DMS153 (cell line): ENCODE measurements at places on chromosomes 11 and 22.
A peak's percentile ranks its signal among the peaks of the same experiment; 100 is the strongest.

- no peak for DNase-seq
Measured at GRCh38 chr11:72595292-72595684, 78.9 kb downstream of the PDE2A start.

DNA sequence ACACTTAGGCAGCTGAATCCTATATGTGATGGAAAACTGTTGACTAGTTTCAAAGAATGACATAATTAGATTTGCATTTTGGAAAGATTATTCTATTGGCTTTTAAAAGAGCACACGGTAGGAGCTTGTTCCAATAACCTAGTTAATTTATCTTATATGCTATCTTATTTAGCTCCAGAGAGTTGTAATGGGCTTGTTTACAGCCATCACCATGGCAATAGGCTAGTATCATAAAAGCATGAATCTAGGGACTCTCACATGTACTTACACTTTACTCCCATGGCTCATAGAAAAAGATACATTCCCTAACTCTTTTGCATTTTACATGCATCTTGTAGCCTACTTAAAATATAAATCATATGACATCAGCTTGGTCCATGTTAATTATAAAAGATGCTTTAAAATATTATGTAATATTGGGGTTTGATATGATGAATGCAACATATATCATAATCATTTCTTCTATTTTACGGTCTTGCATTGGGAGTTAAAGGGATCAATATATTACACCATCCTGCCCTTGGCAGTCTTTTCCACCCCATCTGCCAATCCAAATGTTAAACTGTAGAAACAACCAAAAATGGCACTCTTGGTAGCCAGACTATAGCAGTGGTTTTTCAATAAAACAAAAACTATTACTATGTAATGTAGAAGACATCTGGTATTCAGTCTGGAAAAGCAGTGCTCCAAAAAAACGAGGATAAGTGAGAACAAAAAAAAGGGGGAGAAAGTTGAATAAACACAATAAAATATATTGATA lies 2254.0 kb downstream of the LRRC4C start:
- no peak for DNase-seq

DNA sequence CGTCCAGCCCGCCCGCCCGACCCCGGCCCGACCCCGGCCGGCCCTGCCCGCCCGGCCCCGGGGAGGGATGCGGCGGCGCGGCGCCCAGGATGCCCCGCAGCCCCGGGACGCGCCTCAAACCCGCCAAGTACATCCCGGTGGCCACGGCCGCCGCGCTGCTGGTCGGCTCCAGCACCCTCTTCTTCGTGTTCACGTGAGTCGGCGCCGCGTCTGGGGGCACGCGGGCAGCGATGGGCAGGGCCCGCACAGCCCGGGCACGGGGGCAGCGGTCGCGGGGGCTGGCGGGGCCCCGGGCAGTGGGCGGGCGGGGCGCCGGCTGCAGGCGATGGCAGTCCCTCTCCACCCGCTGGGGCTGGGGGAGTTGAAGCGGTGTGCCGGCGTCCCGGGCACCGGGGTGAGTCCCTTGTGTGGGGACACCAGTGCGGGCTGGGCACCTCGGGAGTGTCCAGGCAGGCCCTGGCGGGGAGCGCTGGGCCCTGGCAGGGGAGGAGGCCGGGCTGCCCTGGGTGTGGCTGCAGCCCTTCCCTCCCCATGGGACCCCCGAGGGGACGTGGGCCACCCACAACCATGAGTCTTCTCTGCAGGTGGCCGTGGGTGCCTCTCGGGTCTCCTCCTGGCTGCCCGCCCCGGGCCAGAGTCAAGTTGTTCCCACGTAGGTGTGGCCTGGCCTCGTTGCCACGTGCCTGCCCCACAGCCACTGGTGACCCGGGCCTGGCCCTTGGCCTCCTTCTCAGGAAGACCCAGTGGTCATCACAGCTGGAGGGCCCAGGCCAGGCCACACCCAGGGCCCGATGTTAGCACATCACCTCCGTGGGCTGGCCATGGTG lies 468 bp downstream of the ZDHHC8 start:
- DNase-seq = no peak

GRCh38 chr11:14908214-14908880 lies 16.3 kb upstream of the CYP2R1 start:
- peak; percentile 71 for DNase-seq

DNA sequence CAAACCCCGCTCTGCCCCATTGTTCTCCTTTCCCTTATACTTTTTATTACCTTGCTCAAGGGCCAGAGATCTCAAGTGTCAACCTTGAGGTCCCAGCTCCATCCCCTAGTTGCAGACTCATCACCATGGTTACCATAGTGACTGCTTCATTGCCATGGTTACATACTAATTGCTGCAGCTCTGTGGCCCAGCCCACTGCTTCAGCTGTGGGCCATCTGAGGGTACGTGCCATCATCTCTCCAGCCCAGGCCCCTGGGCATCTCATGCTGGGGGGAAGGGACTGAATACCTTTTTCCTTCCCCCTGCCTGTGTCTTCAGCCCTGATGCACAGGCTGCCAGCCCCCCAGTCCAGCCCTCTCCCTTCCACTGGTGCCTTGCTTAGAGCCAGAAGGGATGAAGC lies 22.2 kb downstream of the TREH start:
- no peak for DNase-seq

GRCh38 chr22:24370401-24370800 lies 57.0 kb upstream of the ADORA2A start:
- no peak for DNase-seq

DNA sequence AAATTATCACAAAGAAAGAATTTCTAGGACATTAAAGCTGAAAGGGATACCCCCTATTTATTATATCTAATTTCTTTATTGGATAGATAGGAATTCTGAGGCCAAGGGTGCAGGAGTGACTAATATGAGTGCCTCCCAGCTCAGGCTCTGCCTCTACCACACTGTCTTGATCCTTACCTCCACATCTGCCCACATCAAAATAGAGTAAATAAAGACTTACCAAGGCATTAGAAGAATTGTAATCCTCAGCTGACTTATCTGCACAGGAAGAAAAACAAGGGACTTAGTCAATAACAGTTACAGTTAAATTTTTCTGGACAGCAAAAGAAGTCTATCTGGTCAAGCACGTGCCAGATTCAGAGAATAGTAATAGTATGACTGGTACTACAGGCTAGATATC lies 72.6 kb upstream of the GDPD4 start:
- no peak for DNase-seq

- DNase-seq = no peak
Measured at GRCh38 chr11:119578521-119579191, 150.3 kb downstream of the NECTIN1 start.

DNA sequence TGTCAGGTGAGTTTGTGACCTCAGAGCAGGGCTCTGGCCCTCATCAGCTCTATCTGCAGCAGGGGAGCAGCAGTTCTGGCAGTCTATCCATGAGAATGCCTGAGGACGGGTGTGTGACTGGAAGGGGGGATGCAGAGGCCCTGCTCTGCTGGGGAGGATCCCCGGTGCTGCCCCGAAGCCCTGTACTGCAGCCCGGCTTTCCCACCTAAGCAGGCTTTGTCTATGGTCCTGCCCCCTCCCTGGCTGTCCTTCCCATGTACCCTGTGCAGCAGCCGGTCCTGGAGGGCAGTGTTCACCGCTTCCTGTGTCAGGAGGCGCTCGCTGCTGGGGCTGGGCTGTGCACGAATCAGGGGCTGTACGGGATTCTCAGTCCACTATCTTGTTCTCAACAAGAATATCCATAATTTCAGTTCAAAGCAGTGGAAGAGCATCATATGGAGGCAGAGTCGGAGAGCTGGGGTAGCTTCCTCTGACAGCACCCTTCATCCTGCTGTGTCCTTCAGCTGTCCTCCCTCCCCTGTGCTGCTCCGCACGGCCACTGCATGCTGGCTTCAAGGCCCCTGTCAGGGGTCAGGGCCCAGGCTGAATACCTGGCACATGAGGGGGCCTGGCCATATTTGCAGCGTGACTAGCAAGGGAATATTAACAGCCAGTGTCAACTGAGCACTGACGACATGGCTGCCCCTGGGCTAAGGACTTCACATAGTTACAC lies 125.2 kb downstream of the CTTN start:
- DNase-seq = no peak

DNA sequence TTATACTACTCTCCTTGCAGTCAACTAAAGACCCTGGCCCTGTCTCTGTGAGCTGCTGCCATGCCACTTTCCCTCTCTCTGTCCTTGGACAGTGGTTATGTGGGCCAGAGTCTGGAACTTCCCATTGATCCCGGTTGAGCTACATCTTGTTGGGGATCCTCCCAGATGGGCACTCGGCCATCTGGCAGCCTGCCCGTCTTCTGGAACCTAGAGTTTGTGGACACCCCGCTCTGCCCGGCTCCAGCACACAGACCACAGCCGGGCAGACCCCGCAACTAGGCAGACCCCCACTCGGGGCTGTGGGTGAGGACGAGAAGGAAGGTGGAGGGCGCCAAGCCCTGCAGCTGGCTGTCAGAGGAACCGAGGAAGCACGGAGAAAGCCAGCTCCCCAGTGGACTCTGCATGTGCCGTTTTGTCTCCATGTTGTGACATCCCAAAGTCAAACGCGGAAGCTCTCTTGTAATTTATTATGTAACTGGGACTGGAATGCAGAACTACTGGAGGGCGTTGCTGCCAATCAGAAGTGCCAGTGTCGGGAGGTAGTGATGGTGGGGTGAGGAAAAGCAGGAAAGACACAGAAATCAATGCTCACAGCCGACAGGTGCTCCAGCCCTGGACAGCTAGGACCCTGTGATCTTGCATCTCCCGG lies 207.7 kb downstream of the CEP164 start:
- DNase-seq = peak; percentile 77

DNA sequence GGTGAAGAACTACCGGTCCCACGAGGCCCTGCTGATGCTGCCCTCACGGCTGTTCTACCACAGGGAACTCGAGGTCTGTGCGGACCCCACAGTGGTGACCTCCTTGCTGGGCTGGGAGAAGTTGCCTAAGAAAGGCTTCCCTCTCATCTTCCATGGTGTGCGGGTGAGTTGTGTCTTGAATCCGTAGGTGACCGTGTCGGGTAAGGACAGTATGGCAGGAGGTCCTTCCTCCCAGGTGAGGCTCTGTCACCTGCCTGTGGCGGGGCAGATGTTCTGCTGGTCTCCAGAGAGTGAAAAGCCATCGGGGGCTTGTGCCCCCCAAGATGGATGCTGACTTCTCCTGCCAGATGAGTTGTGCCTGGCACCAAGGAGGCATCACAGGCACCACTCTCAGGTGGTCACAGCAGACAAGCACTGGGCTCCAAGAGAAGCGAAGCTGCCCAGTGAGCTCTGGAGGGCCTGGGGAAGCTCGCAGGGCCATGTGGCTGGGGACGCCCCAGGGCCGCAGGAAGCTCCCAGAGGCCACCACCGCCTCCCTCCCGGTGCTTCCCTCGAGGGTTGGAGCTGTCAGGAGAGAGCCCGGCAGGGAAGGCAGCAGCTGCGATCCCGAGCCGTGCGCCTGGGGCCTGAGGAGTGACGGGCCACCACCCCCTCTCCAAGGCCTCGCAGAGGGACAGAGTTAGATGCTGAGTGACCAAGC lies 17.3 kb upstream of the PANX2 start:
- no peak for DNase-seq

- DNase-seq = no peak
Measured at GRCh38 chr11:111417766-111418435, 38.8 kb upstream of the POU2AF1 start.

- no peak for DNase-seq
Measured at GRCh38 chr22:29787371-29787980, 20.3 kb downstream of the UQCR10 start.

- DNase-seq = no peak
Measured at GRCh38 chr11:36156161-36156816, 132.9 kb downstream of the COMMD9 start.

GRCh38 chr11:93059117-93059957 lies 89.9 kb downstream of the MTNR1B start:
- no peak for DNase-seq

DNA sequence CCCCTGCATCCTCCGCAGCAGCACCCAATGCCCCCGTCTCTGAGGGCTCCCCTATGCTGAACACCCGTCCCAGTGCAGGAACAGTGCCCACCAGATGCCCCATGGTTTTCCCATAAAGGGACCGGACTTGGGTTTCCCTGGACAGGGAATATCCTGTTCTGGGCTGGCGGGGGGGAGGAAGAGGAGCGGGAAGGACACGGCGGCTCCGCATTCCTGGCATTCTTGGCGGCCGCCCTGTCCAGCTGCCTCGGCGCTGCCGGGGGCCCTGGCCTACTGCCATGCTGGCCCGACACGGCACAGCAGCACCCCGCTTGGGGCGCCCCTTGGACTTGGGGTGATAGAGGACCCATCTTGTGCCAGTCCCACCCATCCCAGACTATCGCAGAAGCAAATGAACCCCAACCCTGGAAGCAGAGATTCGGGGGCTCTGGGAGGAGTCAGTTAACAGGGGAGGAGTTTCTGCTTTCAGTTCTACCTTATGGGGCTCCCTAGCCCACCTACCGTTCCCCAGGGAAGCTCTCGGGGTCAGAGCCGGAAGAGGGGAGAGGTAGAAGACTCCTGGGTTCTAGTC lies 23.7 kb upstream of the CBX7 start:
- DNase-seq = no peak

- DNase-seq = no peak
Measured at GRCh38 chr11:71947498-71947897, 18.7 kb downstream of the RNF121 start.

DNA sequence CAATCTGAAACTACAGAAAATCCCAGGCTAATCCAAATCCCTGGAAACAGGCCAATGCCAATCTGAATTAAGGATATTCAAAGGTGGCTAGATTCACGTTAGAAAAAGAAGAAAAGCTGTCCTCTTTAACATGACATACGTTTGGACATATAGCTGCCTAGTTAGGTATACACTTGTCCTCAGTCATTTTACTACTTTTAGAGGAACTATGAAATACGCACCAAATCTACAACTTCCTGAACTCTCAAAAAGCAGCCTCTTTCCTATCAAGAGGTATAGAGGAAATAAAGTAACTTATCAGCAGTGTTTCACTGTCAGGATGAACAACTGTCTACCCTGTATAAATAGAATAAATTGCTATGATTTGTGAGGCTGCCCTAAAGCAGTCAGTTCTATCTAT lies 24.0 kb downstream of the KMT5B start:
- no peak for DNase-seq

DNA sequence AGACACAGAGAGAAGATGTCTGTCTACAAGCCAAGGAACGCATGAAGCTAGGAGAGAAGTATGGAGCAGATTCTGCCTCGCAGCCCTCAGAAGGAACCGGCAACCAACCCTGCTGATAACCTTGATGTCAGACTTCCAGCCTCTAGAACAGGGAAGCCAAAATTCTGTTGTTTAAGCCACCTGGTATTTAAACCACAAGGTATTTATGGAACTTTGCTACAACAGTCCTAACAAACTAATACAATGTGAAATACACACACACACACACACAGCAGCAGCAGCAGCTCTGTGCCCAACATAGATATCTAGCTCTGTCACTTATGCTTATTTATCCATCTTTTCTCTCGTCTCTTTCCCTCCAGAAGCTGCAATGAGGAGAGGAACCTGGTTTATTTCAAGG lies 400.0 kb downstream of the ETS1 start:
- DNase-seq = no peak

- DNase-seq = no peak
Measured at GRCh38 chr11:112408517-112408916, 147.9 kb upstream of the PLET1 start.

GRCh38 chr11:35725885-35726284 lies 63.3 kb downstream of the TRIM44 start:
- DNase-seq = no peak

- DNase-seq = no peak
Measured at GRCh38 chr22:46754110-46754799, 8.2 kb upstream of the TBC1D22A start.
